WTC11 (cell line): ENCODE measurements at places on chromosomes 7 and 10. TPM values are rescaled to one million over a fixed set of nuclear protein-coding genes. Genes with fewer than 3 reads are reported as not detected.

DNA sequence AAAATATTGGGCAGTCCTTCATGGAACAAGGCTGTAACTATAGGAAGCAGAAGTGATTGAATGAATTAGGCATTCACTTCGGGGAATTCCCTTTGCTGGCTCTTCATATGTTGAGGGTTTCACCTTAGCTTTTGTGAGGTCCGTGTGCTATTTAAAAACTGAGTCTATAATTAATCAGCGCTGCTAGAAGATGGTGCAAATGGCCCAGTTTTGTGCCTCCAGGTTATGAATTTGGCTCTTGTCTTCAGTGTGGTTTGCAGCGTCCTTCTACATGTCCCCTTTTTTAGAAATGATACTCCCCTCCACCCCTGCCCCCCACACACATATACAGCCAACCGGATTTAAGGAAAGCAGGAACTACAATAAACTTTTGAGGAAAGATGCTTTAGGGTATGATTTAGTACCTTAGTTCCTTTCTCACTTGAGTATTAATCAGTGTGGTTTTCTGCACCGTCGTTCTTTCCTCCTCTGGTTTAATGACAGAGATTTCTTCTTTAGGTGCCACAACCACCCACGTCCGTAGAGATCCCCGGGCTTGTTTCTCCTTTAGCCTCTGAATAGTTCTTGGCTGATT lies 110.6 kb upstream of the SAMD8 start:
- no peak for DNase-seq

GRCh38 chr10:79084012-79084971 lies 15.5 kb downstream of the ZMIZ1 start:
- DNase-seq, result no peak

GRCh38 chr10:119754085-119754484 lies 28.2 kb downstream of the INPP5F start:
- DNase-seq, result no peak

Gene GFRA1
- 4.4 to 6.1 TPM (median 5.1 TPM) in 3 replicates for total RNA-seq

DNA sequence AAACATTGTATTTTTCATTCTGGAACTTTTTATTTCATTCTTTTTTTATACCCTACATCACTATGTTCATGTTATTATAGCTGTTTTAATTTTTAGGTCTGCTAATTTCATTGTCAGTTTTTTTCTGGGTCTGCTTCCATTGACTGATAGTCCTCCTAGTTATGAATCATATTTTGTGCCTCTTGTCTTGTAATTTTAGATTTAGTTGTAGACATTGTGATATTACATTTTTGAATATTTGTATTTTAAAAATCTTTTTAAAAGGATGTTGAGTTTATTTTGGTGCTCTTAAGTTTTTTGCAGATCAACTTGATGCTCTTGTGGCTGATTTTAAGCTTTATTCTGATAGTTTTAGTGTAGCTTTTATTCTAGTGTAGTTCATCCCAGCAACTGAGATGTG lies 57.6 kb downstream of the BTRC start:
- no peak for DNase-seq
